ENCODE measurements at places on chromosomes 2 and 18.

DNA sequence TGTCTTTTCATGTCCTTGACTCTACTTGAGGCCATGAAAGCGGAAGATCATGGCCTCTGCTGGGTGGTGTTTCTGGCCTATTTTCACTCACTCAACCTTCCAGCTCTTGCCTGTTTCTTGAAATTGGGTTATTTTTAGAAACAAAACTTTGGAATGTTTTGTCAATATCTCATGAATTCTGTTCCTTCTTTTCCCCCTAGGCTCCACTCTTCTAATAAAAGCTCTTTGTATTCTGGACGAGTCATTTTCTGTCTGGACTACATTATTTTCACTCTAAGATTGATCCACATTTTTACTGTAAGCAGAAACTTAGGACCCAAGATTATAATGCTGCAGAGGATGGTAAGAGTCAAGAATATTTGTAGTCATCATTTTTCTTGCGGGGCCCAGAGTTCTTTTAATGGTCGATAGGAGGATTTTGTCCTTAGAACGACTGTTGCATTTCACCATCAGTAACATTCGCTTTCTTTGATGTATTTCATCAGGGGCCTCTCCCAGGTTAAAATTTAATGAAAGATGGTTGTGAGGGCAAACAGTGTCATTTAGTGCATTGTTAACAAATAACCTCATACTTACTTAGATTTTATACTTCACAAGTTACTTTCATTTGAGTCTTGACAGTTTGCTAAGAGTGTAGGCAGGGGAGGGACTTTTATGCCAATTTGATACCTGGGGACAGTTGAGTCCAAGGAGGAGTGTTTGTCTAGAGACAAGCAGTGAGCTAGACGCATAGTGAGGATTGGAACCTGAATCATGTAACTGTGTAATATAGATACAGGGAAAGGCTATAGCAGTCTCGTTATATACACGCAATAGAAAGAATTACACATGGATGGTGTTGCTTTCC, 64.6 kb downstream of the TRPM8 start:
- no peak for DNase-seq

GRCh38 chr18:60485201-60485600, 112.6 kb upstream of the MC4R start:
- DNase-seq = no peak

DNA sequence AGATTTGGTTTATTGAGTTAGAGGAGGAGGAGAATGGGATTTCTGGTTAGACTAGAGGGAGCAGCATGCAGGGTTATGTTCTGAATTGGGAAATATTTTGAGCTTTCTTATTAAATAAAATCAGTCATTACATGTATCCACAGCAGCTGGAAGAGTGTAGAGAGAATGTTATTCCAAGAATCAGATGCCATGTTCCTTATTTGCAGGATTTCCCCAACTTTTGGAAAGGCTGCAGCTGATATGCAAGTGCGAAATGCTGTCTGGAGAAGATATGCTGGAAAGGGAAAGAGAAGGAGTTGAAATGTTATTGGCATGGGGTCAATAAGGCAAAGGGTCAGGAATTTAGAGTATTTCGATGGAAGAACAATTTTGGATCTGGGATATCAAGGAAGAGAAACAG, 255.8 kb downstream of the MTX2 start:
- no peak for DNase-seq

GRCh38 chr2:72414137-72414760, 266.6 kb upstream of the CYP26B1 start:
- DNase-seq = no peak

GRCh38 chr2:8344144-8345097, 337.4 kb upstream of the ID2 start:
- DNase-seq = no peak
